Caco-2 (cell line): ENCODE measurements at places on chromosomes 2 and 18.

DNA sequence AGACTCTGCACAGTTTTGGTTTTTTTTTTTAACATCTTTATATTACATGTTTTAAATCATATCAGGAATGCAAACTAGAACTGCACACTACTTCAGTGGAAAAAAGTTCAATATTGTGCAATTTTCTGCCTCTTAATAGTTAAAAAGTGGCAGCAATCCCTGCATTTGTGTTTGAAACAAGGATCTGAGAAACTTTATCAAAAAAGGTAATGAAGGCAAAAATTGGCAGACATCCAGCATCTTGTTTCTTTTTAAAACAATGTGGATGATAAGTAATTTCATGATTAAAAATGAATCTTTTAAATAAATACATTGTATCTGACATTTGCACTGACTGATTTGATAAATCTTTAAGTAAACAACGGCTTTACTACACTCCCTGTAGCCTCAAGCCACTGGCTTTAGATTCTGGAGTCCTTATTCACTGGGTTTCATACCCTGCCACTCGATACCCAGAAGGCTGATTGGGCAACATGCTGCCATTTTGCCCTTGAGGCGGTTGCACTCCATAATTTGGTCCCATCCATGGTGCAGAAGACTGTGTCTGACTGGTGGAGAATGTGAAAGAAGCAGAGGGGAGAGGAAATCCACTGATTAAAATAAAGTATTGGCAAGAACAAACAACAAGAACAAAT, 21.6 kb upstream of the C2orf42 start:
- no peaks in the 10 kb centered on the region for H3K4me1 ChIP-seq
- DNase-seq = no peak
- H3K27ac ChIP-seq = no peak overlapping the region
- peaks cover 1% of the 10 kb centered on the region; the same call in 1 of the 2 replicates for H3K36me3 ChIP-seq
- no peaks in the 10 kb centered on the region for H3K27me3 ChIP-seq

GRCh38 chr18:45978084-45978483, 11.0 kb upstream of the EPG5 start:
- H3K27ac ChIP-seq = no peak overlapping the region
- H3K4me1 ChIP-seq = peaks cover 14% of the 10 kb centered on the region
- H3K27me3 ChIP-seq = no peaks in the 10 kb centered on the region
- H3K36me3 ChIP-seq = no peaks in the 10 kb centered on the region
- no peak overlapping the region for H3K4me3 ChIP-seq

- no peak overlapping the region for H3K27ac ChIP-seq
- no peak for DNase-seq
- H3K27me3 ChIP-seq = no peaks in the 10 kb centered on the region
- no peak overlapping the region for H3K4me3 ChIP-seq
Measured at GRCh38 chr18:43961722-43962121, 684.4 kb upstream of the SYT4 start.

DNA sequence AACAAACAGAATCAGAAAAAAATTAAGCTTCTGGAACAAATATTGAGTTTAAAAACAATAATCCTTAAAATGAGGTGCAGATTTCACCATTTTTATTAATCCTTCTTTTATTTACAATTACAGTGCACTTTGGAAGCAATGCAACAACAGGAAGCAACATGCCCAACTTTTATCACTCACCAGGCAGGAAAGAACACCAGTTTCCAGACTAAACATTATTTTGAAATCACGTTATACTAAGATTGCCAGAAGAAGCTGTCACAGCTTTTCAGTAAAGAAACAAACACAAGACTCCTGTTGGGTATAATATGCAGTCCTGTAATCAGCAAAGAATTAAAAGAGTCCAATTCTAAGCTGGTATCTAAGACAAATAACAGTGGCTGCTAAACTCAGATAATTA, 137.9 kb upstream of the ZC3H15 start:
- H3K4me3 ChIP-seq = no peak overlapping the region
- no peaks in the 10 kb centered on the region for H3K4me1 ChIP-seq
- H3K27me3 ChIP-seq = no peaks in the 10 kb centered on the region
- no peak for DNase-seq
- H3K27ac ChIP-seq = no peak overlapping the region
- no peaks in the 10 kb centered on the region for H3K36me3 ChIP-seq

GRCh38 chr2:188664951-188665595, 309.1 kb upstream of the COL3A1 start:
- no peak for DNase-seq
- no peaks in the 10 kb centered on the region for H3K27me3 ChIP-seq
- H3K36me3 ChIP-seq = no peaks in the 10 kb centered on the region
- H3K4me3 ChIP-seq = no peak overlapping the region

DNA sequence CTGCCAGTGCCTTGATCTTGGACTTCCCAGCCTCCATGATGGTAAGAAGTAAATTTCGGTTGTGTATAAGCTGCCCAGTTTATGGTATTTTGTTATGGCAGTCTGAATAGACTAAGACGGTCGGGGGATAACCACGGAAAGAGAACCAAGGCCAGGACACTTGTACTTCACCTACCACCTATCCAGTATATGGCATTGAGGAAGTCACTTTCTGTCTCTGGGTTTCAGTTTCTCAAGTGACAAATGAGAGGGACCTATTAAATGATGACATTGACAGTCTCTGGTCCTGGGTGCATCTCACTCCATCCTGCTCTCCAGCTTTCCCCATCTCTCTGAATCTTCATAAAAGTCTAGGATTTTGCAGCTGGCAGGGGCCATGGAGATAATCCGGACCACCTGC, 183.8 kb upstream of the MSH6 start:
- no peak overlapping the region for H3K4me3 ChIP-seq
- no peak for DNase-seq
- no peaks in the 10 kb centered on the region for H3K27me3 ChIP-seq
- no peaks in the 10 kb centered on the region for H3K36me3 ChIP-seq
- no peaks in the 10 kb centered on the region; the same call in 1 of the 2 replicates for H3K4me1 ChIP-seq
- H3K27ac ChIP-seq = no peak overlapping the region

- no peak for DNase-seq
- H3K27me3 ChIP-seq = no peaks in the 10 kb centered on the region
- H3K4me1 ChIP-seq = no peaks in the 10 kb centered on the region
Measured at GRCh38 chr2:197089655-197090054, 163.1 kb upstream of the PGAP1 start.

GRCh38 chr2:55883357-55883756, 40.2 kb downstream of the EFEMP1 start:
- DNase-seq = no peak
- no peak overlapping the region for H3K4me3 ChIP-seq
- H3K27ac ChIP-seq = no peak overlapping the region
- no peaks in the 10 kb centered on the region for H3K36me3 ChIP-seq

DNA sequence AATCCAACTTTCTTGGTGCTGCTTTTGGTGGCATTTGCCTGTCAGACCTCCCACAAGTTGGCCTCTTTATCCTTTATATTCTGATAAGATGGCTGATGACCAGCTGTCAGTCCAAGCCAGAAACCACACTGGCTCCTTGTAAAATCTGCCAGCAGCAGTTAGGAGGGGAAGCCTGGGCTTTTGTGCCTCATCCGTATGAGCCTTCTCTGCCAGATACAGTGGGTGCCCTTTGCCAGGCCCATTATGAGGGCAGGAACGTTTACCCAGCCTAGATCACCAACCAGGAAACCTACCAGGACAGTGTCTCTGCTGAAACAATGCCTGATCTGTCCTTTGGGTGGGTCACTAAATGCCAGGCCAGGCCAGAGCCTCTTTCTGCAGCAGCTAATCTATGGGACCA, 202.9 kb upstream of the SP5 start:
- no peaks in the 10 kb centered on the region for H3K27me3 ChIP-seq
- no peaks in the 10 kb centered on the region for H3K4me1 ChIP-seq
- no peak for DNase-seq

DNA sequence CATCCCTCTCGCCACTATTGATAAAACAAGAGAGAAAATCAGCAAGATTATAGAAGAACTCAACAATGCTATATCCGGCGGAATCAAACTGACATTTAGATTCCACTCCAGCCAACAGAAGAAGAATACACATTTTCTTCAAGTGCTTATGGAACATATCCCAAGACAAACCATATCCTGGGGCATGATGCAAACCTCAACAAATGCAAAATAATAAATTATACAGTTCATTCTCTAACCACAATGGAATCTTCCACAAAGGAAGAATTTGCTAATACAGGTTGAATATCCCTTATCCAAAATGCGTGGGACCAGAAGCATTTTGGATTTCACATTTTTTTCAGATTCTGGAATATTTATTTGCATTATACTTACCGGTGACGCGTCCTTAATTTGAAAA, 51.4 kb upstream of the YPEL5 start:
- H3K27ac ChIP-seq = no peak overlapping the region
- no peak overlapping the region for H3K4me3 ChIP-seq
- H3K4me1 ChIP-seq = no peaks in the 10 kb centered on the region
- H3K36me3 ChIP-seq = no peaks in the 10 kb centered on the region

DNA sequence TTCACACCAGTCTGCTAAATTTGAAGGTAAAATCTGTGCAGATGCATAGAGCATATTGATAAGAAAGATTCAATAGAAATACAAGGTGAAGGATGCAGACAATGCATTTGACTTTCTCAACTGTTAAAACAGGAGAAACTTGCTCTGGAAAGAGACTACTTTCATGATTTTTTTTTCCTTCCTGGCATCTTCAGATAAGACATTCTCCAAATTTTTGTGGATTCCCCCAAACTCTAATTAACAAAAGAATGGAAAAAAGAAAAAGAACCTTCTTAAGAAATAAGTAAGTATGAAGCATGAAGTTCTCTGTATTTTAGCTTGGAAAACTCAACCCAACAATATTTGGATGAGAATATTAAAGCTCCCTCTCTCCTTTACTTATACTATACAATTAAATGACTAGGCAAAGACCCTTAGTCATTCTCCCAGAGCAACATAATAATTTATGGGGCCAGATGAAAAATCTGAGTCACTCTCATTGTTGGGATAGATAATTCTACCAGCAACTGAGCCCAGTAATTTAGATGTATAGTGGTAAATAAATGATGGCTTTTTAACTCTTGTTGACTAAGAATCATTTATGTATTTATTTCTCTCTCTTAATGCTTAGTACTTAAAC, 298.7 kb upstream of the COL3A1 start:
- no peaks in the 10 kb centered on the region for H3K4me1 ChIP-seq
- no peak overlapping the region for H3K27ac ChIP-seq
- no peaks in the 10 kb centered on the region for H3K36me3 ChIP-seq
- no peak for DNase-seq

DNA sequence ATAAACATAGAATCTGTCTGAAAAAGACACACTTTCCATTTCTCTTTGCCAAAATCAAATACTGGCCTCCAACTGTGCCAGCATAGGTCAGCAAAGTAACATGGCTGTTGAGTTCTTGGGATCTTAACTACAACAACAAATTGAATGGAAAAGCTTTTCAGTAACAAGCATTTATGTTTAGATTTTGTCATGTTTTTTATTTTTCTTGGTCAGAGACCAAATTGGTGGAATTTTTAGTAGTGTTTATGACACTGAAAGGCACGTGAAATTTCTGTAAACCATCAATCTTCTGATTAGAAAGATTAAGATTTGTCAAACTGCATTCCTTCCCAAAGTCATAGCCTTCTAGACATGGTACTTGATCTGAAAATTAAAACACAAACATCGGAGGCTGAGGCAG, 77.6 kb downstream of the PDE1A start:
- no peaks in the 10 kb centered on the region; the same call in 1 of the 2 replicates for H3K27me3 ChIP-seq
- no peaks in the 10 kb centered on the region for H3K4me1 ChIP-seq
- H3K4me3 ChIP-seq = no peak overlapping the region
- DNase-seq = no peak
- H3K27ac ChIP-seq = no peak overlapping the region
- no peaks in the 10 kb centered on the region for H3K36me3 ChIP-seq

DNA sequence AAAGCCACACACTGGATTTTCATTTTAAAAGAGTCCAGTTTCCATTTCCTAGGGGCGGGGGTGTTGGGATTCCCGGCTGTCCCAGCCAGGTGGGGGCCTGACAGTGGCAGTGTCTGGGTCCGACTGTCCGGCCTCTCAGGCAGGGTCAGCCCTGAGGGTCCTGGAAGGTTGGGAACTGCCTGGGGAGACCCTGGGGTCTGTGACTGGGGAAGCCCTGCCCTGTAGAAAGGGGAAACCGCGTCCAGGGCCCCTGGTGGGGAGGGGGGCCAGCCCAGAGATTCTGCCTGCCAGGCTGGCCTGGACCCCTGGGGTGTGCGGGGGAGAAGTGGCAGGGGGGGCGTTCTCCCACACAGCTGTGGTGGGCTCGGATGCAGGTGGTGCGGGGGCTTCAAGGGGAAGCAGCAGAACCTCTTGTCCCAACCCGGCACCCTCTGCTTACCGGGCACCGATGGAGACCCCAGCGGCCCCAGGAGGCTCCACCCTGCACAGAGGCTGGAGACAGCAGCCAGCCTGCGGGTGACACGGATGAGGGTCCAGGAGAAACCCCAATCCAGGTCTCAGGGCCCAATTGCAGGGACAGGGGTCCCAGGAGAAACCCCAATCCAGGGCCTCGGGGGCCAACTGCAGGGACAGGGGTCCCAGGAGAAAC, 4.9 kb downstream of the RTP5 start:
- H3K4me3 ChIP-seq = no peak overlapping the region
- no peak for DNase-seq
- H3K27ac ChIP-seq = no peak overlapping the region

GRCh38 chr2:196503398-196503797, 136.1 kb upstream of the CCDC150 start:
- H3K4me3 ChIP-seq = no peak overlapping the region
- no peaks in the 10 kb centered on the region for H3K36me3 ChIP-seq

GRCh38 chr2:12076810-12077209, 330.4 kb downstream of the LPIN1 start:
- H3K36me3 ChIP-seq = no peaks in the 10 kb centered on the region
- no peak overlapping the region for H3K4me3 ChIP-seq
- DNase-seq = no peak
- H3K4me1 ChIP-seq = no peaks in the 10 kb centered on the region
- H3K27me3 ChIP-seq = no peaks in the 10 kb centered on the region

- peaks cover 26% of the 10 kb centered on the region for H3K4me1 ChIP-seq
- H3K27ac ChIP-seq = no peak overlapping the region
- DNase-seq = no peak
- H3K27me3 ChIP-seq = no peaks in the 10 kb centered on the region
Measured at GRCh38 chr2:21279525-21279924, 155.8 kb downstream of the TDRD15 start.

- H3K4me1 ChIP-seq = no peaks in the 10 kb centered on the region
- H3K27ac ChIP-seq = no peak overlapping the region
- no peaks in the 10 kb centered on the region for H3K27me3 ChIP-seq
- H3K36me3 ChIP-seq = no peaks in the 10 kb centered on the region
- no peak overlapping the region for H3K4me3 ChIP-seq
Measured at GRCh38 chr2:217099561-217099960, 239.7 kb upstream of the TNP1 start.

DNA sequence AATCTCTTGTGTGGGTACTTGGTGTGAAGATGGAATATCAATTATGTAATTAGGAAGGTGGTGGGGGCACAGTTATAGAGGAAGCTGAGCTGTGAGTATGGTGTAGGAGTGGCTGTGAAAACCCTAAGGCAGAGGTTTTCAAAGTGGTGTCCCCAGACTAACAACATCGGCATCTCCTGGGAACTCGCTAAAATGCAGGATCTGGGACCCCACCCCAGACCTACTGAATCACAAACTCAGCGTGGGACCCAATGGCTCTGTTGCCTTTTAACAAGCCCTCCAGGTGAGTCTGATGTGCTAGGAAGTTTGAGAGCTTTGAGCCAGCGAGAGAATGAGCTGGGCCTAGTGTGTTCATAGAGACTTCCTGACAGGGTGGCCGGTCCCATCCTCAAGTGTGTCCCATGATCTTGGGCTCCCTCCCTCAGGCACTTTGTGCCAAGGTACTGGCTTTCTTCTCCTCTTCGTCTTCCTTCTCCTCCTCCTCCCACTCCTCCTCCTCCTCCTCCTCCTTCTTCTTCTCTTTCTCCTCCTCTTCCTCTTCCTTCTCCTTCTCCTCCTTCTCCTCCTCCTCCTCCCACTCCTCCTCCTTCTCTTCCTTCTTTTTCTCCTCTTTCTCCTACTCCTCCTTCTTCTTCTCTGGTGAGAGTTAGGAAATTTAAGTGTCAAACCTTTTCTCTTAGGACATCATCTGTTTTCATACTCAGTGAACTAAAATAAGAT, 86.6 kb downstream of the PDK1 start:
- H3K27ac ChIP-seq = no peak overlapping the region
- no peaks in the 10 kb centered on the region for H3K27me3 ChIP-seq
- no peaks in the 10 kb centered on the region for H3K4me1 ChIP-seq
- no peaks in the 10 kb centered on the region for H3K36me3 ChIP-seq
